ENCODE measurements at places on chromosomes 11 and 22.

- no peak for DNase-seq
Measured at GRCh38 chr22:50039669-50040443, 18.2 kb downstream of the TTLL8 start.

GRCh38 chr11:2140411-2141400 lies 1.5 kb upstream of the IGF2 start:
- DNase-seq = no peak

GRCh38 chr11:10604340-10604748 lies 35.9 kb upstream of the LYVE1 start:
- DNase-seq = no peak

- DNase-seq = no peak
Measured at GRCh38 chr11:22763166-22763565, 66.4 kb downstream of the SVIP start.

DNA sequence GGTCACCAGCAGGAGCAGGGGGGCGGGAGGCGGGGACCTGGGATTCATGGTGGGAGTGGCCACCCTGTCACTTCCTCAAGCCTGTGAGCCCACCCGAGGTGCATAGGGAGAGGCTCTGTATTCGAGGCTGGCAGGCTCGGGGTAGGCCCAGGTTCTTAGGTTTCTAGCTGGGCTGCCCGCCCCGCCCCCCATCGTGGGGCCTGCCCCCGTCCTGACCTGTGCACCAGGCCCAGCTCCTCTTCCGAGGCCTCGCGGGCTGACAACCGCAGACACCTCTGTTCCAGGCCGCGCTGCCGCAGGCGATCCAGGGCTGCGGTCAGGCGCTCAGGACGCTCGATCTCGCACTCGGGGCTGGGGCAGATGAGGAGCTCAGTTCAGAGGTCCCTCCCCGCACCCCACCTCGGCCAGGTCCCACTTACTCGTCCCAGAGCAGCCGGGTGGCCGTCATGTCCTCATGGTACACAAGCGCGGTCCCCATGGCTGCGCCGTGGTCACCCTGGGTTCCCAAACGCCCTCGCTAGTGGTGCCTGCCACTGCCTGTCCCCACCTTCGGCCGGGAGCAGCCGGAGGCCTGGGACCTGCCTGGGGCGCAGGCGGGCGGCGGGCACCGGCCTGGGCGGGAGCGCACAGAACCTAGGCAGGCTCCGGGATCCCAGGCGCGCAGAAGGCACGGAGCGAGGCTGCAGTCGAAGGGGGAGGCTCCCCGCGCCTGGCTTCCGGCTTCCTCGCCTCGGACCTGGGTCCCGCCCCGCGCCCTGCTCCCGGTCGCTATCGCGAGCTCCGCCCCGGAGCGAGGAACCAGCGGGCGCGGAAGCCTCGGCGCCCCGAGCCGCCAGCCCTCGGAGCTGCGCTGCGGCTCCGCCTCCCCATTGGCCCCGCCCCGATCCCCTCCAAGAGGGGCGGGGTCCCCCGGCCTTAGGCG lies at the start of gene HDAC10:
TSS of gene HDAC10 (minus strand) at position 711 of the 922 bp plus-strand sequence. CDS start at position 478, 233 bp downstream.
- peak; percentile 85 for DNase-seq

- no peak for DNase-seq
Measured at GRCh38 chr11:47378836-47379170, 456 bp upstream of the SPI1 start.

DNA sequence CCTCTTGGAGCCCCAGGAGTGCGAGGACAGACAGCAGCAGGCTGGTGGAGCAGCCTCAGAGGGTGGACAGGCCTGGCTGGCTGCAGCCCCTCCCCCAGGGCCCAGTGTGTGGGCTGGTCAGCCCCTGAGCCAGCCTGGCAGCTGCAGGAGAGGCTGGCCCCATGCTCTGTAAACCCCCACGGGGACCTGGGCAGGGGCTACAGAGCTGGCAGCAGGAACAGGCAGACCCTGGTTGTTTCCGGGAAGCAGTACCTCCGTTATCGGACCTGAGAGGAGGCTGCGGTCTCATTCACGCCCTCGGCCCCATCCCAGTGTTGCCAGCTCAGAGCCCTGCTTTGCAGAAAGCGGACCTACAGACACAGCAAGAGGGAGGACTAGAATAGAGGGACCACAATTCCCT lies 38.5 kb upstream of the COMT start:
- DNase-seq = no peak

- DNase-seq = no peak
Measured at GRCh38 chr11:116162086-116162885, 610.5 kb downstream of the BUD13 start.
